ENCODE measurements at places on chromosomes 2 and 18. TPM values are rescaled to one million over a fixed set of nuclear protein-coding genes. Genes with fewer than 3 reads are reported as not detected.

HOXD9 gene
- not detected for total RNA-seq

SERPINB7 gene
- 2.6 TPM for total RNA-seq

DRC1 gene
- total RNA-seq, result not detected

CHRND gene
- total RNA-seq, result not detected

TMEM198 gene
- total RNA-seq, result 6.3 TPM

PHLPP1 gene
- 12.4 TPM for total RNA-seq

POTEF gene
- total RNA-seq, result not detected

ABCB11 gene
- not detected for total RNA-seq

SPP2 gene
- total RNA-seq, result not detected

CYBRD1 gene
- total RNA-seq, result 8.9 TPM

ARL4C gene
- 6.4 TPM for total RNA-seq

SERPINB13 gene
- not detected for total RNA-seq

APCDD1 gene
- 0.37 TPM for total RNA-seq

HRH4 gene
- 0.10 TPM for total RNA-seq

SERPINB12 gene
- total RNA-seq, result not detected

MAP4K3 gene
- 30.2 TPM for total RNA-seq

HOXD4 gene
- total RNA-seq, result not detected

CD207 gene
- not detected for total RNA-seq

CDCA7 gene
- total RNA-seq, result 6.2 TPM

SERPINB4 gene
- not detected for total RNA-seq

C1QL2 gene
- not detected for total RNA-seq

TEKT4 gene
- total RNA-seq, result not detected

LBX2 gene
- not detected for total RNA-seq

GKN1 gene
- total RNA-seq, result not detected

ANO7 gene
- total RNA-seq, result 0.14 TPM

TRAF3IP1 gene
- 30.1 TPM for total RNA-seq

GULP1 gene
- total RNA-seq, result 9.3 TPM

SMYD1 gene
- total RNA-seq, result not detected

GDF7 gene
- not detected for total RNA-seq

GPR148 gene
- not detected for total RNA-seq

CPO gene
- total RNA-seq, result not detected

CD8B2 gene
- total RNA-seq, result not detected

PKDCC gene
- total RNA-seq, result 0.49 TPM

TMEFF2 gene
- not detected for total RNA-seq

POTEI gene
- not detected for total RNA-seq

INO80C gene
- total RNA-seq, result 32.6 TPM

IL36G gene
- not detected for total RNA-seq

DLGAP1 gene
- total RNA-seq, result not detected

ID2 gene
- 0.54 TPM for total RNA-seq

KRTCAP3 gene
- 6.9 TPM for total RNA-seq

MZT2A gene
- 148 TPM for total RNA-seq

SERPINB3 gene
- total RNA-seq, result 0.28 TPM

SPATA3 gene
- not detected for total RNA-seq

STPG4 gene
- total RNA-seq, result 0.83 TPM

KIF1A gene
- not detected for total RNA-seq

ALPP gene
- 0.35 TPM for total RNA-seq

POTEC gene
- total RNA-seq, result not detected

SPRED2 gene
- total RNA-seq, result 38.6 TPM

TFCP2L1 gene
- total RNA-seq, result 24.3 TPM

Data from MCF 10A (cell line).